Transverse colon (tissue), 4 donors: ENCODE measurements at places on chromosomes 12 and 14.
A peak's percentile ranks its signal among the peaks of the same experiment; 100 is the strongest.

DNA sequence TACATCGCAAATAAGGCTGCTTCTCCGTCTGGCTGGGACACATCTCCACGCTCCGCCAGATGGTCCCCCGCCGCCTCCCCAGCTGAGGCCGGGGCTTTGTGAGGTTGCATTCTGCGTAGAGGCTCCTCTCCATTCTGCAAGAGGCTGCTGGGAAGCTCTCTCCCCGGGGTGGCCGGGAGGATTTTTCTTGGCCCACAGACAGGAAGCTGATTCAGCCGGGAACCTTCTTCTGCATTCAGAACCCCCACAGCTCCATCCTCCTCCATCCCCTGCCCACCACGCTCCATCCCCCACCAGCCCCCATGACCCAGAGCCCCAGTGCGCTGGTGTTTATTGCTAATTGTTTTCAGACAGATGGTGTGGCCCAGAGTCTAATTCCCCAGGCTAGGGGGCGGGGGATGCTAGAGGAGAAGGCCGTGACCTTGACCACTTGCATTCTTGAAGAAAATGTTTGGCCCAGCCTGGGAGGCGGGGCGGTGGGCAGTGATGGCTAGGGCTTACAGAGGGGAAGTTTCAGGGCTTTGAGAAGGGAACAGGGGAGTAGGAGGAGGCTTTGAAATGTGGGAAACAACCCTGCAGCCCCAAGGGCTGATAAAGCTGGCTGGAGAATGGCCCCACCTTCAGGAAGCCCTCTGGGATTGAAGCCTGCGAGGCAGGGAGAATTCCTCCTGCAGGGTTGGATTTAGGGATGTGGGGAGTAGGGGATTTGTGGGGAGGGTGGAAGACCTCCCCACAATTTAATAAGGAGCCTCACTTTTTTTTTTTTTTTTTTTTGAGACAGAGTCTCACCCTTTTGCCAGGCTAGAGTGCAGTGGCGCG is 88.5 kb upstream of the NCOR2 start:
- DNase-seq, result peak; percentile 59

DNA sequence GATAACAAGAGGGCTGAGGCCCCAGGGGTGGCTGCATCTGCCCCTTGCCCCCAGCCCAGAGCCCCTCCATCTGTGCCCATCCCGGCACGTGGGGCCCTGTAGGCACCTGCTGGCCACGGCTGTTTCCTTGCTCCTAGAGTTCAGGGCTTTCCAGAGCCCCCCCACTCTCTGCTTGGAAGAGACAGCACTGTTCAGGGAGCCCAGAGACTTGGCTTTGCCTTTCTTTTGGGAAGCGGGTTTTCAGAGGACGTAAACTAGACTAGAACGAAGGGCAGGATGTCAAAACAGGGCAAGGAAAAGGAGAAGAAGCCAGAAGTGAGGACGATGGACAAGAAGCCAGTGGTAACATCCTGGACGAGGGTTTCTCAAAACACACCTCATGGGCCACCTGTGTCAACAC is 163.3 kb upstream of the LHX5 start:
- no peak for DNase-seq

DNA sequence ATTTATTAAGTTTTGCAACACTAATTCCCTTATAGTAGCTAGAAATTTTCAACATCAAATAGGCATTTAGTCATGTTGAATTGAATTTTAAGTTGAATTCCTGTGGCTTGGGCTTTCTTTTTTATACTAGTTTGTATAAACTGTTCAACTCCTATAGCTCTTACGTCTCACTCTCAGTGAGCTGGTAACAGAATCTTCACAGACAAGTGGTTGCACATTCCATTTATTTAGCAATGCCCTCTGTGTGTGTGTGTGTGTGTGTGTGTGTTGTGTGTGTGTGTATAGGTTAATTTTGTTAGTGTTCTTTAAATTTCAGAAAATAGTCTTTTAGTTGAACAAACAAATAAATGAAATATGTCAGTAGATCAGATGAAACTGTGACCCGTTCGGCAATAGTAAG is 425.0 kb downstream of the NPAS3 start:
- DNase-seq, result no peak

DNA sequence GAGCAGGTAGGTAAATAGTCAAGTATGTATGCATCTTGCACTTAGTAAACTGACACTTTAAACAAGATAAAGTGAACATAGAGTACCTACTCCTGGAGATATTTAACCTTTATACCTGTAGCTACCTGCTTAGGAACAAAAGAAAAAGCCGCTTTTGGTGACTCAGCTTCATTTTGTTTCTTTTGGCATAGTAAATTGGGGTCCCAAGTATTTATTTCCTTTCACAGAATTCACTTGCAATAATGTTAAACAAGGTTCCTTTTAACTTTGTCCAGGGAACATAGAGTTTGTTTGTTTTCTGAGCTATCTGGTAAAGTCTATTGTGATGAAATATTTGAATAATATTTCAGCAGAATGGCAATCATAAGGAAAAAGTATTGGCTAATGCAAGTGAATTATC is 20.0 kb downstream of the SLCO1B3 start:
- no peak for DNase-seq

- no peak for DNase-seq
Observed at GRCh38 chr12:9711664-9712063, 21.2 kb downstream of the CLECL1 start.

- DNase-seq, result no peak
Observed at GRCh38 chr12:11973396-11973795, 97.3 kb upstream of the BCL2L14 start.

DNA sequence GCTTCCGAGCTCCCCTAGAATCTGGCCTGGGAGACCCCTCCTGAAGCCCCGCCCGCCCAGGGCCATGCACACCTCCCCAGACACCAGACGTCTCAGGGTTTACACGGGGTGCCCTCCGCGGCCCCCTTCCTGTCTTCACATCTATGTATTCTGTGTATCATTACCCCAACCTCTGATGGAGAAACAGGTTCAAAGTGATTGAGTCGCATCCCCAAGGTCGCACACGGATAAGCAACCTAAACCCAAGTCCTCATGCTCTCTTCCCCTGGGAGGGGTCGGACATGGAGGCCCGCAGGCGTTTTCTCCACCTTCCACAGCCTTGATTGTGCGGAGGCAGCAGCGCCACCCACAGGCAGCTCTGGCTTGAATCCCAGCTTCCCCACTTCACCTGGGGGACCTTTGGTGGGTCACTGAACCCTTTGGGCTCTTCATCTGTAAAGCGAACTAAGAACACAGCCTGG is 237.3 kb downstream of the BCL11B start:
- no peak for DNase-seq

DNA sequence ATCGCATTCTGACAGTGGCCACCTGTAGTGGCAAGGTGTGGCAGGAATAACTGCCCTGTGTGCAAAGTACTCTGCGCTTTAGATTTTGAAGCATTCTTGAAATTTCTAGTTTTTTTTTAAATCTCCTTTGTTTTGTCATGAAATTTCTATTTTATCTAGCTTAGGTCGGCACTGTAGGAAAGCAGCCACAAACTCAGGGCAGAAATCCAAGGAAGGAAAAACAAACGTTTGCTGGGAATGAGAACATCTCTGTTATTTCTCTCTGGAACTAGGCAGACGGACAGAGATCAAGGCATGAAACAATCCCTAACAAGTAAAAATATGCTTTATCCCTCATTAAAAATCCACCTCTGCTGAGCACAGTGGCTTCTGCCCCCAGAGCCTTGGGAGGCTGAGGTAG is 1.3 kb upstream of the NR2C1 start:
- no peak for DNase-seq

DNA sequence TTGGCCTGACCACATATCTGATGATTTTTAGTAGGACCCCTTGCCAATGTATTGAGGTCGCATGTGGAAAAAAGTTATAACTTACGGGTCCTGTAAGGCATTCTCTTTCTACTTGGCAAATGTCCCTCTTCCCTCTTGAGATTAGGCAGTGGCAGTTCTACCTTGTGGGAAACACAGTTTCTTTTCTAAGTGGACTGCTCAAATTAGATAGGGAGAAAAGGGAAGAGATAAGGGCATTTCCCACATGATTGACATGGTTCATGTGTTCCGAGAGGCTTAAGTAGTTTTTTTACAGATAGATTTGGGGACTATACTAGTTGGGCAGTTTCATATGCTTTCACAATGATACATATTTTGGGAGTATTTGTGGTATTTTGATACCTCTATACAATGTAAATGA is 154.7 kb downstream of the FBXL14 start:
- DNase-seq, result no peak

- no peak for DNase-seq
Observed at GRCh38 chr12:100995201-100995600, 200.6 kb downstream of the ANO4 start.

GRCh38 chr12:122593910-122594309 is 66.9 kb downstream of the KNTC1 start:
- DNase-seq, result no peak

DNA sequence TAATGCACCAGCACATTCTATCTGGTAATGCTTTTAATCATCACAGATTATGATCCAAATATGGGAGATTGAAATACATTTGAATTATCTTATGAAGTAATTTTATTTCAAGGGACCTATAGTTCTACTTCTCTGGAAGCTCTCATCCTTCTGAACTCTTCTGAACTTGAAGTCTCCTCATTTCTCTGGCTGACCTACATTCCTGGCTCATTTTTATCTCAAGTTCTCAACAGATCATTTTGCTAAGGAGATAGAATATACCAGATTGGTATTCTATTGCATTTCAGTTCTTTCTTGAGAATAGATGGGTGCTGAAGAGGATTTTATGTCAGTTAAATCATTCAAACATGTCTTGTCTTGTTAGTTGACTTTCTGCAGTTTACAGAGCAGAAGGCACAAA is 7.9 kb downstream of the HMGA2 start:
- DNase-seq, result no peak

- DNase-seq, result no peak
Observed at GRCh38 chr12:749751-750270, 2.6 kb upstream of the WNK1 start.

- no peak for DNase-seq
Observed at GRCh38 chr14:104942586-104942985, 17.9 kb downstream of the PLD4 start.

GRCh38 chr14:34733245-34733644 is 18.9 kb upstream of the CFL2 start:
- DNase-seq, result no peak

- no peak for DNase-seq
Observed at GRCh38 chr12:93803424-93803807, 126.2 kb downstream of the CRADD start.

- no peak for DNase-seq
Observed at GRCh38 chr12:62862259-62862881, 72.6 kb downstream of the PPM1H start.

DNA sequence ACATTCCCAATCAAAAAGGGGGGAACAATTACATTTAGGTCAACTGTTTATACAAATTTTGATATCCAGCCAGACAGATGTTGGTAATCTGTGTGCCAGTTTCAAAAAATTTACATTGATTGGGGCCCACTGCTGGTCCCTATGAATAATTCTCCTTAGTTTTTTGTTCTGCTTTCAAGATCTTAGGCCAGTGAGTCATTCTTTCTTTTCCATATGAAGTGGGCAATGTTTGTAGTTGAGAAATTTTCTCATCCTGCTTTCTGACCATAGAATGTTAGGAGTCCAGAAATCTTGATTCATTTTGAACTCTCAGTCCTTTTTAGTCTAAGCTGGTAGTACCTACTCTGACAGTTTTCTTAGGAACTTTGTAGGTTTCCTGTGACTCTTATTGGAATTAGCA is 244.3 kb downstream of the DIO2 start:
- no peak for DNase-seq

DNA sequence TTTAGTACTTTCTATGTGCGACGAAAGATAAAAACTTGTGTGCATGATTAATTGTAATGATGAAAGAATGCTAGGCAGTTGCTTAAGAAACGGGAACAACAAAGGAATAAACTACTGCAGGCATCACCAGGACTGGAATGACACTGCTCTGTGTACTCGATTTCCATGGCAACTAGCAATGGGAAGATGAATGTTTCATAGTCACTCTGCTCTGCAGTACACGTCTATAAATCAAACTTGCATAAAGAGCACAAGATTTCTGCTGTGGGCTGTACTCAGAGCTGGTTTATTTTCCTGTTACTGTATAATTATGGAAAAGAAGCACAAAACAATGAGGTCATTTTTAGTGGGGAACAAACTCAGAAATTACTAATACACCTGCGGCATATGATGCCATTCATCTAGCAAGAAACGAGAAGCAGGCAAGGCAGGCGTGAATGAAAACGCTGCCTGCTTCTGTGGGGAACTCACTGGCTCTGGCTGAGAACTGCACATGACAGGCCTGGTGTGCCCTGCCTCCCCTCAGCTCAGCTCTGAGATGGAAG is 41.8 kb downstream of the EFCAB11 start:
- DNase-seq, result peak; percentile 10

DNA sequence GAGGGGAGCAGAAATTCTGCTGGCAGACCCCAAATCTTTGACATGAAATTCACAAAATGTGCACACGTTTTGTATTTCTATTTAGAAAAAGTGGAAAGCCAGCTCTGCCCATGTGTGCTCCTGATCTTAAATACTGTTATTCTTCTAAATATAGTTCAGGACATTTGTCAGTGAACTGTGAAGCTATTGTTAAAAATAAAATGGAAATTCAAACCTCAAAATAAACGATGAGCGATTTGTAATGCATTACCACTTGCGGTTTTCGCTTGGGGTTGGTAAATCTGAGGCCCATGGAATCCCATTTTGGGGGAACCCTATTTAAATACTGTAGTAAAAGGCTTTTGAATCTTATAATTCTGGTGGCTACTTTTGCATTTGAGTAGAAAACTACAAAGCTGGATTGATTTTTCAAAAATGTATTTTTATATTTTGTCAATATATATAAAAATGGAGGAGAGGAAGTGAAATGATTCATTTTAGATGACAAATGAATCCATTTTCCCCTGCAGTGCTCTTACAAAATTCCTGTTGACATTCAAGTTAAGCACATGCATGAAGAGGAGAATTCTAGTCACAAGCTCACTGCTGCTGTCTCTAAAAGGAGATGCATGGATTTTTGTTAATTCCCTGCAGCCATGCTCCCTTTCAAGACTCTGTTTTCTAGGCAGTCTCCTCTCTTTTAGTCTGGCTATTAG is 47.1 kb downstream of the FLRT2 start:
- no peak for DNase-seq

DNA sequence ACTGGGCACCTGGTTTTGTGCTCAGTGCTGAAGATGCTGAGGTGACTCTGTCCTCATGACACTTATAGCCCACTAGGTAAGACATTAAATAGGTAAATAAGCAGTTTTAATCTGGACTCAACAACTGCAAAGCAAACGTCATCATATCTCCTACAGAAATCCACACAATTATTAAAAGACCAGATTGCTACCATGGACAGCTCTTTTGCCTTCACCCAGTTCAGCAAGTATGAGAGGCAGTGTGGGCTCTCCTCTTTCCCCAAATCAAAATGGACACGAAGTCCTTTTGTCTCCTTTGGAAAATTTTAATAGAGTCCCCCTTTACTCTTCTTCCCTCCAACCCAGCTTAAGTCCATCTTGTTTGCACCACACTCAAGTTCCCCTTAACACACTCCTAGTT is 171.1 kb downstream of the RPAP3 start:
- no peak for DNase-seq

DNA sequence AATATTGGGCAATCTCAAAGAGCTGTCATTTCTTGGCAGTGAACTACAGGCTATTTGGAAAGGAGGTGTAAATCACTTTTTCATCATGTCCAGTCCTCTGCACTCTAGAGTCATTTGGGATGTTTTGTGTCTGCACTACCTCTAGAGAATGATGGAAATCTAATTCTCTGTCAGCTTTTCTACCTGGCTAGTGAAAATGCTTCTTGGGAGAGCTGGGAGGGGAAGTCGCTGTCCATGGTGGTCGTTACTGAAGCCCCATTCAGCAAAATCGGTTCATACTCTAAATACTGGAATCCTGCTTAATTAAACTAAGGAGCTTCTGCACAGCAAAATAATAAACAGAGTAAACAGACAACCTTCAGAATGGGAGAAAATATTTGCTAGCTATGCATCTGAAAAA is 251.8 kb downstream of the APAF1 start:
- no peak for DNase-seq

- DNase-seq, result no peak
Observed at GRCh38 chr12:102535306-102535705, 54.9 kb upstream of the IGF1 start.
